ENCODE measurements at places on chromosomes 1 and 21. TPM values are rescaled to one million over a fixed set of nuclear protein-coding genes. Genes with fewer than 3 reads are reported as not detected.

DNA sequence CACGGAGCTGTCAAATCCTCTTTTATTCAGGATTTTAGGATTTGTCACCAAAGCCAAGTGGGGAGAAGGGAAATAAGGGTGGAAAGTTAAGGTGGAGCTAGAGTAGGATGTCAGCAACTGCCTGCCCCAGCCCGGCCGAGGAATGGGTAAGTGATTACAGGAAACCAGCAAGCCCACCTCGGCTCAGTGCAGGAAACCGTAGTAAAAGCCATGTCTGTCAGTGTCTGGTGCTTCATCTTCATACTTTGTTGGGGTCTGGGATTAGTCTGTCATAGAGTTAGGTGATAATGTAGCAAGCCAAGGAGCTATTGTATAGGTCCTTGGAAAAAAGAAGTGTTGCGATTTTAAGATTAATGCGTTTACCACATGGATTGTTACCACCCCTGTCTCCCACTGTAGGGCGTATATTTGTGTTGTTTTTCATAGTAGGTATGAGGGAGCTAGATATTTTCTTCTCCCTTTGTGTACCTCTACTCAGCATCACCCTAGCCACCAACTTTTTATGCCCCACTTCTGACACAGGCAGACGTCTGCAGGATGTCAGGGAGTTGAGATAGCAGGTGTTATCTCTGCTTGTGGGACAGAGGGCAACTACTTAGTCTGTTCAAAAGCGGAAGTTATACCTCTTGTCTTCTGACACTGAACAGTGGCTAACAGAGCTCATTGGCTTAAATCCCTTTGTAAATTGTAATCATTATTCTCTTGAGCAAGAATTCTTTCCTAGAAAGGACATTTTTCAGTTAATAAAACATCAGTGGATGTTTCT is 253.7 kb downstream of the HHAT start:
- no peak for DNase-seq

- DNase-seq = no peak
Observed at GRCh38 chr1:31523012-31523411, 53.3 kb upstream of the TINAGL1 start.

- no peak for DNase-seq
Observed at GRCh38 chr1:42056460-42056859, 96.8 kb upstream of the GUCA2B start.

DNA sequence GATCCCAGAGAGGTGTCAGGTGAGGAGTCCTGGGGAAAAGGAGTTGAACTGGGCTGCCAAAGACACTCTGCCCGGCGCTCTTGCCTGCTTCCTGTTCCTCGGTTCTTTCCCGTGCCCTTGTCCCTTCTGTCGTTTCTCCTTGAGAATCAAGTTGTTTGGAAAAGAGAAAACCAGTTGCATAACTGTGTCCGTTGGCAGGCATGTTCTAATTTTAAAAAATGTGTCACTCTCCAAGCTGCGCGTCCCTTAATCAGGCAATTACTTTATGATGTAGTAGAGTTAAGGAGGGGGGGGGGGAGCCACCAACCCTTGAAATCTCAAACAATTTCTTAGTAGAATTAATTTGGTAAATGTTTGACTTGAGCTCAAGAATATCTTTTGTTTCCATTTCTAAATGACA is 105.9 kb upstream of the IGSF21 start:
- DNase-seq = no peak

DNA sequence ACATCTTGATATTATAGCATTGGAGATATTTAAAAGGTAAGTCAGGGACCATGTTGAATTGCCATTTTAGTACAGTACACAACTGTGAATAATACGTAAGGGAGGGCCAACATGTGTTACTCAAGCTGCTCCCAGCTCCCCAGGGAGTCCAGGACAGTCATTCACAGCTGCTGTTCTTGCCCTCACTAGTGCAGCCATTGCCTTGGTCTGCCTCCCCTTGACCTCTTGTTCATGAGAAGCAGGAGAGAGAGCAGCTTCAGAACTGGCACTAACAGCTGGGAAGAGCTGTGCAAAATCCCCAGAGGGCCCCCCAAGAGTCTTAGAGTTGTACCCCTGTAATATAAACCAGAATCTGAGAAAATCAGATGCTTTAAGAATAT is 16.4 kb downstream of the TCEANC2 start:
- DNase-seq = no peak

- DNase-seq = no peak
Observed at GRCh38 chr1:81406292-81406999, 394.3 kb upstream of the ADGRL2 start.

DNA sequence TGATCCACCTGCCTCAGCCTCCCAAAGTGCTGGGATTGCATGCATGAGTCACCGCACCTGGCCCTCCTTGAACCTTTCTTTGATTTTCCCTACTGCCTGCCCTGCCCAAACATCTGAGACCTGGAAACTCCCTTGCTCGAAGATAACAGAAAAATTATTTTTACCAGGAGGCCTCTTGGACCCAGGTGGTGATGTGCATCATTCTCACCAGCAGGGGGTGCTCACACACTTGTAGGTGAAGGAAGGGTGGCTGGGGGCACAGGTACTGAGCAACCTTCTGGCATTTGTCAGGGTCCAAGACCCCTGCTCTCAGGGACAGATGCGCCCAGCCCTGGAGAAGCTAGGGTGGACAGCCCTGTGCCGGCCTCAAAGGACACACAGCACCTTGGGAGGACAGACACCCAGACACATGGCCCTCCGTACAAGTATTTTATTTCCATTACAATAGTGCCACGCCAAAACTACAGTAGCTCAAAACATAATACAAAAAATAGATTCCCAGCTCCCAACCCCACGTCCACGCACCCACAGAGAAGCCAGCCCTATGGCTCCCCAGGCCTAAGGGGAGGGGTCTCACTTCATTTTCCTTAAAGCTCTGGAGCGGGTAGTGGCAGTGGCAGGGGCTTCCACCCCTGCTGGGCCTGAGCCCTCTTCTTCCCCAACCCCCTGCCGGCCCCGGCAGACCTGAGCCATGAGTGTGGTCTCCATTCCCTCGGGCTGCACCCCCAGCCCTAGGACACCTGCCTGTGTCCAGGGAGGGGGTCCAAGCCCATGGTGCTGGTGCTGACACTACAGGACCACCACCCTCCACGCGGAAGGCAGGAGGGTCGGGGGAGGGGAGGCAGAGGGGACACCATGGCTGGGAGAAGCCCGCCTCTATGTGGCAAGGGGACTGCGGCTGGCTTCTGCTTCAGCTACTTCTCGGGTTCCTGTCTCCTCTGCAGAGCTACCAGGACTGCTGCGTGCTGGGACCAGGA is 40.4 kb upstream of the EIF4G3 start:
- DNase-seq = no peak

DNA sequence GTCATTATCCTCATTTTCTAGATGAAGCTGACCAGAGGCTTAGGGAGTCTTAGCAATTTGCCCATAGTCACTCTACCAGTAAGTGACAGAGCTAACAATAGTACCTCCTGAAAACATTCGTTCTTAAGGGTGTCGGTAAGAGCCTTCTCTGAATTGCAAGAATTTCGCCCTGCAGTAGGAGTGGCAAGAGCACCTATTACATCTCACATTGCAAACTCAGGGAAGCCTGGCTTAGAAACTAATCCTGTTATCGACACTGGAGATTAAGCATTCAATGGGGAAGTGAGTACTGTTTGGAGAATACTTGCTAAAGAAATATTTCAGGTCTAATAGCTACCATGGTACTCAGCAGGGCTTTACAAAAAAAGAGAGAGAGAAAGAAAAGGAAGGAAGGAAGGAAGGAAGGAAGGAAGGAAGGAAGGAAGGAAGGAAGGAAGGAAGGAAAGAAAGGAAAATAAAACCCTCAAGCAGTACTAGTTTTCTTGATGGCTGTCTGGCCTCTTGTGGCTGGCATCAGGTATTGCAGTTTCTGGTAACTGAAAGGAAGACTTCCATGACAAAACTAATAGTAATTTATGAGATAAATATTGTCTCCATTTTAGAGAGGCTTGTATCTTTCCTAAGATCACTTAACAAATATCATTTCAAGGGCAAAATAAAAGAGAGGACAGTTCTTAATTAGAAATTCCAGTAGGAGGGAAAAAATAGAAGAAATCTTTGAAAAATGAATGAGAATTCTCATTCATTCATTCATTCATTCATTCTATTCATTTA is 10.4 kb downstream of the C1orf226 start:
- no peak for DNase-seq

- DNase-seq = no peak
Observed at GRCh38 chr1:108557296-108557695, 2.6 kb upstream of the EEIG2 start.

DNA sequence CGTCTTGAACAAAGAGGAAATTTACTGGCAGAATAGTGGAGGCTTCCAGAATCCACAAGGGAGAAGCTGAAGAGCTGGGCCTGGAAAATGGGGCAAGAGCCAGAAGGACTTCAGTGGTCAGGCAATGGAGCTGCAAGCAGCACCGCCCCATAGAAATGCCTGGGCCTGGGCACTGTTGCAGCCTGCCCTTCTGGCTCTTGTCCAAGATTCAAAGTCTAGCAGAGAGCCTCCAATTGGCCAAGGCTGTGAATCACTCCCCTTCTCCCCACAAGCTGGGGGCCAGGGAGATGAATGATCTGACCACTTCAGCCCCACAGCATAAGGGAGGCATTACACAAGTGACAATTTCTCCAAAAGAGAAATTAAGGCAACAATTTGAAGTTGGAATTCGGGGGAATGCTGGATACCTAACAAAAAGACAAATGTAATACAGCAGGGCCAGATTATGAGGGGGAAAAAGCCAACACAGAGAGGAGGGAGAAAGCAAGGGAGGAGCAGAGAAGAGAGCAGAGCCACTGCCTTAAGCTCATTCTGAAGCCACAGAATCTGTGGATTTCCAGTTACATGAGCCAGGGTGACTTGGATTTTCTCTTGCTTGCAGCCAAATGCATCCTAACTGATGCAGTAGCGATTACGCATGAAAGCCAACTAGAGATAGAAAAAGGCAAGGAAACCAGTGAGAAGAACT is 80.3 kb downstream of the LRIG2 start:
- no peak for DNase-seq

DNA sequence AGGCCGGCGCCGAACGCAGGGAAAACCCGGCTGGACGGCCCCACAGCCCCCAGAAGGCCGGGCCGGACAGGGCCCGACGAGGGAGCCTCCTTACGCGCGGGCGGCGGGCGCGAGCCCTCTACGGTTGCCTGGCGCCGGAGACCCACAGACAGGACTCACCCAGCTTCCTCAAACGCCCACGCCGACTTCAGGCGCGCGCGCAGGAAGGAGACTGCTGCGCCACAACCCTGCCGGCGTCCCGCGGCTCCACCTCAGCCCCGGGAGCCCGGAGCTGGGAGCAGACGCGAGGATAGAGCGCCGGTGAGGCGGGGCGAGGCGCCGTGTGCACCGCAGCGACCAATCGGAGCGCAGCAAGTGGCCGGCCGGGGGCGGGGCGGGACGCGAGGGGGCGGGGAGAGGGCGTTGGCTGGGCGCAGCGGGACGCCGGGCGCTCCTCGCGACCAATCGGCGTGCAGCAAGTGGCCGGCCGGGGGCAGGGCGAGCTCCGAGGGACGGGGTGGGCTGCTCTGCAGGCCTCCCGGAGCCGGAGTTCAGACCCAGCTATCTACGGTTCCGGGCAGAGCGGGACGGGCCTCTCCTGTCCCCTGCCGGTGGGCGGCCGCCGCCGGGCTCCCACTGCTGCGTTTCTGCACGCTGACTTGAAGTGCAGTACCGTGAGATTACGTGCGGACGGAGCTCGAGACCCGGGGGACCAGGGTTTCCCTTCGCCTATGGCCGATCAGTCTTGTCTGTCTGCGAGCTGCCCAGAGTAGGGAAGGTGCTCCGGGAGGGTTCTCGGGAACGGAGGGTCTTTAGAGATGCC is at the start of gene TMEM50B:
TMEM50B (minus strand) TSS at position 296 of the 802 bp plus-strand sequence. CDS start 11,089 bp downstream, outside the sequence.
- DNase-seq = peak; percentile 96

- no peak for DNase-seq
Observed at GRCh38 chr1:171206978-171207355, 21.9 kb downstream of the FMO2 start.

DNA sequence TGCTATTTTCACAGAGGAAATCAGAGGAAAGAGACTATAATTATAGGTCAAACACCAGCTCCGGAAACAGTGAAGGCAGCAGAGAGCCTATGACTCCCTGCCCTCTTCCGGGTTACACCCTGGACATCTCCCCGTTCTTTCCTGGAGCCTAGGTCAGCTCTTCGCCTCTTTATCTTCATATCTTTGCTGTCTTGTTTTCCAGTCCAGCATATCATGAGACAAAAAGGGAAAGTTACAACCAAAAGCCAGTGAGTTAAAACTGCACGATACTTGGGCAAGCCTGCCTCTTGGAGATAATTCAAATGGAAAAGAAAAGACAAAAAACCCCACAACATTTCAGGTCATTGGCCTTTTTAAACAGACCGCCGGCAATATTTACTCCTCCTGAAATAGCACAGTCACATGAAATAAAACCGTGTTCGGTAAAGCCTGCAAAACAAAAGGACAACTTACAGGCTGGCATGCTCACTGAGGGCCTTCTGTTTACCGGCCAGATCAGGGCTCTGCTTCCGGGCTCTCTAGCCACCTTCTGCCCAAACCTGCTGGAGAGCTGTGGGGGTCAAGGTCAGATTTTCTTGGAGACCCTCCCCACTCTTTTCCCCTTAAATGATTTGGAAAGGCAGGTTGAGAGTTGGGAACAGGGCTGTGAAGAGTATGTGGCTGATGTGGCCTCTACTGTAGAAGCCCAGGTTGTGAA is 42.8 kb upstream of the PPP2R5A start:
- DNase-seq = no peak

GRCh38 chr1:207850621-207851407 is 60.1 kb downstream of the CD34 start:
- no peak for DNase-seq

DNA sequence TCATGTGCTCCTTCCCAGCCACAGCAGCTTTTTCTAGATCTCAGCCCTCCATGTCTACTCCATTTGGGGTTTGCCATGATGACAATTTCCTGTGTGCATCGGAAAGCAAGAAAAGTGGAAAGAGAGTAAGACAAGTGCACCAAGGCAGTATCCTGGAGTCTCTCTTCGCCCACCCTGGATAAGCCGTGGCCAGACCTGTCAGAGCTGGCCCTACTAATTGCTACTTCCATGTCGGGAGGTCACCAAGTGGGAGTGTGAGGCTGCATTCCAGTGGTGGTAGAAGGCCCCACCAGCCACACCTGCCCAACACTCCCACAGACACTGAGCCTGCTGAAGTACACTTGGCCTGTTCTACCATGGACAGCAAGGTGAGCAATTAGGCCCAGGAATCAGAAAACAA is 14.0 kb upstream of the LORICRIN start:
- DNase-seq = no peak

CHD1L gene
- 28.5 TPM for total RNA-seq

CRNN gene
- total RNA-seq = 0.46 TPM

METTL13 gene
- 17.0 TPM for total RNA-seq

LRIG2 gene
- total RNA-seq = 23.8 TPM

CFAP126 gene
- total RNA-seq = not detected

C1QTNF12 gene
- total RNA-seq = 1.5 TPM

PCP4 gene
- total RNA-seq = not detected

CR1L gene
- not detected for total RNA-seq

All from ovary (tissue), 10 donors.